ENCODE measurements at places on chromosomes 4 and X.

- no peak for DNase-seq
Observed at GRCh38 chr4:52957220-52957686, 95.1 kb downstream of the RASL11B start.

DNA sequence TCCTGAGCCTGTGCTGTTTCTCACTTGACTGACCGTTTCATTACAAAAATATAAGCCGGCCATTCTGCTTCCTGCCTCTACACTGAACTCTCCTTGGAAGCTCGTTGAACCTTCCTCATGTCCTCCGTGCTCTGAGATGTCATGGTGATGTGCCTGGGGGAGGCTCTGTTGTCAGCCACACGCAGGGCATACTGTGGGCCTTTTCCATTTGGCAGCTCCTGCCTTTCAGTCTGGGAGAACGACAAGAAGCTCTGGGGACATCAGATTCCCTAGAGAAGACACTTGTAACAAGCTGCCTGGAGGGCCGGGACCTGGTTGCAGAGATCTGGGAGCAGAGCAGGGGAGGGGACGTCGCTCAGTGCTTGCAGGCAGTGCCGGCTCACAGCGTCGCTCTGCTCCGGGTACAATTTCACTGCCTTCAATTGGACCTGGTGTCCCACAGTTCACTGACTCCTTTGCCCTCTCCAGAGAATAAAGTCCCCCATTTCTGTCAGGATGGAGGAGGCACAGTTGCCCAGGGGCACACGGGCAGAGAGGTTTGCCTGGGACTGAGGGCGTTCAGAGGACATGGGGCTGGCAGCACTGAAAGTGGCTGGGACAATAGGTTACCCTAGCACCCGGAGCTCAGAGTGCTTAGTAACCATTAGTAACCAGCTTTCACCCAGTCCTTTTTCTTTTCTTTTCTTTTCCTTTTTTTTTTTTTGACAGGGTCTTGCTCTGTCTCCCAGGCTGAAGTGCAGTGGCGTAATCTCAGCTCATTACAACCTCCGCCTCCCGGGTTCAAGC, 19.1 kb upstream of the MECP2 start:
- DNase-seq = no peak

GRCh38 chrX:28312965-28313364, 274.3 kb upstream of the IL1RAPL1 start:
- no peak for DNase-seq

DNA sequence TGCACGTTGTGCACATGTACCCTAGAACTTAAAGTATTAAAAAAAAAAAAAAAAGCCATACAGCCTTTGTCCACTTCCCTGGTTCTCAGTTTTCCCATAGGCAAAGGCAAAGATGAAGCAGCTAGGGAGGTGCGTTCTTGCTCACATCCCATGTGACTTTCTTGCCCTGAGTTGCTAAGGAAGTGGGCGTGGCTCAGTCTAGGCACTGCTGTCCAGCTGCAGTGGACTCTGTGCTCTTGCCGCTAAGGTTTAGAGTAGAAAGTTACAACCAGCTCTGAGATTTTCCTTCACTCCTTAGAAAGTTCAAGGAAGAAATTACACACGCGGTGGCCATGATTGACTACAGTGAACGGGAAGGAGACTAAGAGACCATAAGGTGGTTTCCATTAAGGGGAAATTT, 144.7 kb downstream of the NAA11 start:
- DNase-seq = no peak

GRCh38 chrX:20271186-20271585, 4.5 kb upstream of the RPS6KA3 start:
- no peak for DNase-seq

DNA sequence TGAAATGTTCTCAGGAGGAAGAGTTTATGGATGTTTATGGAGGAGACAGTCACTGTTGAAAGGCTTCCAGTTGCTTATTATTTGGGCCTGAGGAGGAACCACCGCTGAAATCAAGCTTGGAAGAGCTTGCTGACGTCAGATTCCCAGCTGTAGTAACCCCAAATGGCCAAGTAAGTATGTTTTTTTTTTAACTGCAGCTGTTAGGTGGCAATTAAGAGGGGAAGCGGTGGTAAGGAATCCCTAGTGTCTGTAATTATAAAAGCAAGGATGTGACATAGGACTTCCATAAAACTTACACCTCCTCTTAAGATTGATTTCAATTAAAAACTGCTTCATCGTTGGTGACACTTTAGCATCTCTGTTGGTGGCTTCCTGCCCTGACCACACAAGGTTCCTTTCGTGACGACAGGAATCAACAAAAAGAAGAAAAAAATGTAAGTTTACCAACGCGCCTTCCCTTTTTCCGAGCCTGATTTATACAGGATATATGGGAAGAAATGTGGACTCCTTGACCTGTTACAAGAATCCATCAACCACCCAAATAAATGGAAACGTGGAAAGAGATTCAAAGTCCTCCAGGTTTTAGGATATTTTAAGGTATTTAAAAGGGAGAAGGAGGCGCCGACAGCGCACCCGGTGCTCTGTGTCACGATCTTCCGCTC, 884 bp downstream of the RELL1 start:
- no peak for DNase-seq

DNA sequence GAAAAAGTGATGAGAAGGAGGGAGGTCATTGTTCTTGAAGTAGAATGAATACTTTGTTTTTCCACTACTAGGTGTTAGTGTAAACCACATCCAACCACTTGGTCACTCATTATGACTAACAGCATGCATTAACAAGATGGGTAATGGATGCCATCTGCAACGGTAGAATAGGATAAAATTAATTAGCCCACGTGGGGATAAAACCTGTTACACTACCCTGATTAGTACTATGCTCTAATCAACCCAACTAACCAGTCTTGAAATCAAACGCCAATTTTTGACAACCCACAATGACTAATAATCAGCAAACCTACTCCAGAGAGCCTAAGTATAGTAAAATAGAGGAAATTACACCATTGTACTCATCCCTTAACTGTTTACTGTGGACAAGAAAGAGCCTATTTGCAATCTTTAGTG, 93.4 kb upstream of the MCF2 start:
- no peak for DNase-seq

- peak; percentile 82 for DNase-seq
Observed at GRCh38 chr4:8267077-8267476, 2.5 kb upstream of the HTRA3 start.

GRCh38 chr4:98626350-98626749, 32.1 kb downstream of the TSPAN5 start:
- no peak for DNase-seq

GRCh38 chr4:80071604-80072227, 1.3 kb downstream of the ANTXR2 start:
- peak; percentile 30 for DNase-seq

DNA sequence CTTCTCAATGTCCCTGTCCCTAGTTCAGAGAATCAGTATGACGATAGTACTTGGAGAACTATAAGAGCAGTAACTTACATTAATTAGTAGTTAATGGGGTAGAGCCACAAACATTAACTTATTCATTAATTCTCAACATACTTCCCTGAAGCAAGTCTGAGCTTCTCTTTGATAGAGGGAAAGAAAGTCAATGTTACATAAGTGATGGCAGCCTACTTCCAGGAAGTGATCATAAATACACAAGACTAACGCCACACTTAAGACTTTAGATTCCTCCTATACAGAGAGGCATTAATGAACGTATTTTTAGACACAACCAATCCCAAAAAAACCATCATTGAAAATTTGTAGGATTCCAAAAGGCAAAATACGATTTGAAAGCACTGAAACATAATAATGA, 33.8 kb downstream of the TSPAN5 start:
- no peak for DNase-seq

DNA sequence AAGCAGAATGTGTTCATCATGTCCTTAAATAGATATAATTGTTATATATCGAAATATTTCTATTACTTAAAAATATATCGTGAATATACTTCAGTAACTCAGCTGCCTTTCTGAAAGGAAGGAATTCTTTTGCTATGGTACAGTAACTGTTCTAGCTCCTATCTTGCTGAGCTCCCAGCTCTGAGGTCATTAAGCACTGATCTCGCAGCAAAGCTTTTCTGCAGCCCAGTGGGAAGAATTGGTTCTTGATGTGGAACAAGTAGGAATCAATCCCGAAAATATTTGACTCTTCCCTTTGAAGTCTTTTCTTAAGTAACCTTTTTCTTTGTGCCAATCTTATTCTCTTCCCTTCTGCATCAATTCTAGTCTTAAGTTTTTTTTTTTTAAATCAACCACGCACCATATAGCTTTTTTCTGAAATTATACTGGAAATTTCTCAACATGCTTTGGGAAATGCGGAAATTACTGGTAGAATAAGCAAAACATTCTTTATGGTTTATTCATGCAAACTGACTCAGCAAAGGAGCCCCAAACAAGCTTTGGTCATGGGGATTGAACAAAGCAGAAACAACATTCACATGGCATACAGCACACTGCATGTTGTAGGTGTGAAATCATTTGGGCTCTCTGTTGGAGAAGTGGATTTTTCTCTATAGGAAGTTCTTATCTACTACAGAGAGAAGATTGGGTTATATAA, 428.9 kb upstream of the GNPDA2 start:
- no peak for DNase-seq

DNA sequence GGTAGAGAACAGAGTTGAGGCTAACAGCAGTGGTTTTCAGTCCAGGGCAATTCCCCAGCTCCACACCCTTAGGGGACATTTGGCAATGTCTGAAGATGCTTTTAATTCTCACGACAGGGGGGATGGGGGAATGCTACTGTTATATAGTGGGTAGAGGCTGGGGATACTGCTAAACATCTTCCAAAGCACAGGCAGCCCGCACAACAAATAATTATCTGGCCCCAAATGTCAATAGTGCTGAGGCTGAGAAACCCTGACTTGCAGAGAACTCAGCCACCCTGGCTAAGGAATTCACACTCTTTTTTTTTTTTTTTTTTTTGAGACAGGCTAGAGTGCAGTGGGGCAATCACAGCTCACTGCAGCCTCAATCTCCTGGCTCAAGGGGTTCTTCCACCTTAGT, 60.6 kb downstream of the POLR2B start:
- no peak for DNase-seq

GRCh38 chrX:9805956-9806355, 19.7 kb downstream of the SHROOM2 start:
- DNase-seq = no peak

GRCh38 chr4:14926368-14926767, 75.9 kb upstream of the CPEB2 start:
- no peak for DNase-seq

DNA sequence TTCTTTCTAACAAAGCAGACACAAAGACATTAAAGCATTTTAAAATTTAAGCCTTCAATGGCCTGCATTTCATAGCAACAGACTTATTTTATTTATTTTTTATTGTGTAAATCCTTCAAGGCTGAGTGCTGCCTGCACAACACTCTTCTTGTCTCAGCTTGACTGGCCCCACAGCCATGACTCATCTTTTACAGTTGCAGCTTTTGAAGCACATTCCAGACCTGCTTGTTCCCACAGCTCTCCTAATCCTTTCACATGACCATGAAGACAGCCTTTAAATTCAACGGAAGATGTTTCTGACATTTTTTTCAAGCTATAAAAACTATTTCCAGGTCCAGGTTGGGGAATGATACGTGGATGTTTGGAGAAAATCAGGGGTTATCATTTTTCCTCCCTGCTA, 276.9 kb upstream of the TACR3 start:
- DNase-seq = no peak

DNA sequence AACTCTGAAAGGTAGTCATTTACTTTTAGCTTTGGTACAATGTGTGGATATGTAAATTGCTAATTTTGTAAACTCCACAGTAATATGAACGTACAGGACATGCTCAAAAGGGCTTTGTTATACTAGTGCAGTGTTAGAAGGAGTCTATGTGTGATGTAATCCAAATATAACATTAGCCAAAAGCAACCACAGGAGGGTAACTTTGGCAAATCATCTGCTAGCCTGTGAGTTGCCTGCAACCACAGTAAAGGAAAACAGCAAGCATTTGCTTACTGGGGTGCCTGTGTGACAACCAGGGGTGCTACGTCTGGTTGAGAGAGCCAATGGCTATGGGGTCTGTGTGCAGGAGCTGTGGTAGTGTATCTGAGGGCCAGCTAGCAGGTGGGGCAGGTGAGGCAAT, 245.8 kb downstream of the ADAMTS3 start:
- DNase-seq = no peak

DNA sequence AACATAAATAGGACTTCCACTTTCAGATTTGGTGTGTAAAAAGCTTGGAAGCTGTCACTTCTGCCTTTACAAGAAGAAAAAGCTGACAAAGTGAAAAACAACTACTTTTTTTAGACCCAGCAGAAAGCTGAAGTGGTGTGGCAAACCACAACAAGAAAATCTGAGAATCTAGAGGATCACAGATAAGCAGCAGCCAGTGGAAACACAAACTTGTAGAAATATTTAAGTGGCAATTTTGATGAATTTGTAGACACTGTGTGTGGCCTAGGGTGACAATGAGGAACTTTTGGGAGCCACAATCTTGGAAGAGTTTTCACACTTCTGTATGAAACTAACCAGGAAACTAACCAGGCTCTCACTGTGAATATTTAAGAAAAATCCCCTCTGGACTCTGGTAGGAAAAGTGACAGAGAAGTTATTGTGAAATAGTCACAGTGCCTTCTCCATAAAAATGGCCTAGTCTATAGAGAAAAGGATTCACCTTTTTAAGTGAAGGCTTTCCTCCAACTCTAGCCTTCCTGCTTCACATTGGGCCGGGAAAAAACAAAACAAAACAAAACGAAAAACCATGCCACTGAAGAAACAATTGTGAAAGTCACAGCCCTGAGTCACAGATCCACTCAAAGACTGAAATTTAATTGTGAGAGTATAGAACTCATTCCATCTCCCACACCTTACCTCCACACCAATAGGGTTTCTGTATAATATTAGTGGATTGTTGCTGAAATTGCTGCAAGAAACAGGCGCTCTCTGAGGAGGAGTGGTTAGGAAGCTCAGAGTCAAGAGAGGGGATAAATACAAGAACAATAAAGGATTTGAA, 26.7 kb upstream of the GUCY1A1 start:
- peak; percentile 50 for DNase-seq

DNA sequence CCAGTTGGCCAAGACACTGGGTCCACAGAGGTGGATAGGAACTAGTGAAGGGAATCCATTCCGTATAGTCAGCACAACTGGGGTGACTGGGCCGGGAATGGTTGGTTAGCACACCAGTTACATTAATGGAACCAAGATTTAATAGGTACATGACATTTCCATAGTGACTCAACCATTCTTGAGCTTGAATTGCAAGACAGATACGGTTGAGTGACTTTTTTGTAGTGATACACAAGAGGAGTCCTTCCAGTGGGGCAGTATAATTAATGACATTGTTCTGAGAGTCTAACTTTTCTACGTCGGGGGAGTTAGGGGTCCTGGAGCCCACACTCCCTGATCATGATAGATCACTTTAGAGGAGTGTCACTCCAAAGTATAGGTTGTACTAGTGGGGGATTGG, 211.6 kb upstream of the CXCL13 start:
- DNase-seq = no peak
